NCI-H345 (cell line): ENCODE measurements at places on chromosomes 6 and 20.

- no peak for DNase-seq
These were observed 32.7 kb downstream of the COL21A1 start for GRCh38 chr6:56214703-56215101.

DNA sequence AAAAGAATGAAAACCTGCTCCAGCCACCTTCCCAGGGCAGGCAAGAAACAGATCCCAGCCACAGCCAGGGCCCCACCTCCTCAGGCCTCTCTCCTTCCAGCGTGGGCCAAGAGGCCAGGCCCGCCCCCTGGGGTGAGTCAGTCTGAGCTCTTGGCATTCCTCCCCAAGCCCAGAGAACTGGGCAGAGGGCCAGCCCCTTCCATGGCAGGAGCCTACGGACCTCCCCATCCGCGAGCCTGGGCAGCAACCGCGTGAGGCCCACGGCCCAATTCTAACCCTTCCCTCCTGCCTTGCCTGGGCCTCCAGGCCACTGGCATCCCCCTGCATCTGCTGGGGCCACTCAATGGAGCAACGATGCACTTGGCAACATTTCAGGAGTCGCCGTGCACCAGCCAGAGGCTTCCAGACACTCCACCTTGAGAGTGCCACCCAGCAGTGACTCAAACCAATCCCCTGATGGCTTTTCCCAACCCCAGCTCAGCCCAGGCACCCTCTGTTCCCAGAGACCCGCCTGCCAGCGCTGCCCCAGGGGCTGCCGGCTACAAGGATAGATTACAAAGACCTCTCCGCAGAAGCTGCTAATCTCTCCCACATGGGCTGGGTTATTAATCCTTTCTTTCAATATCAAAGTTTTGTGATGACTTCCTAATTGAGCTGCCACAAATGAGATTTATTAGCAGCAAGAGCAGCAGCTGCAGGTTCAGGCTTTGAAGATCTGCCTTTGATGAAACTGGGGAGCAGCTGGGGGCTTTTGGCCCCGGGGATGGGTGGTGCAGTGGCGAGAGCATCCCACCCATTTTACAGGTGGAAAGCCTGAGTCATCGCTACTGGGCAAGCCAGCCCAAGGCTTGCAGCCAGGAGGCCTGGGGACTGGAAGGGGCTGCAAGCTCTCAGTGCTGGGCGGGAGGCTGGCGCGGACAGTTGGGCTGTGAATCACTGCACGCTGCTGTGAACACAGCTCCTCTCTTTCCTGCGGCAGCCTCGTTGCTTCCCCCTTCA is 85.7 kb downstream of the NFATC2 start:
- peak; percentile 25 for DNase-seq

- no peak for DNase-seq
These were observed 49.1 kb downstream of the MAP3K7 start for GRCh38 chr6:90537723-90538258.

DNA sequence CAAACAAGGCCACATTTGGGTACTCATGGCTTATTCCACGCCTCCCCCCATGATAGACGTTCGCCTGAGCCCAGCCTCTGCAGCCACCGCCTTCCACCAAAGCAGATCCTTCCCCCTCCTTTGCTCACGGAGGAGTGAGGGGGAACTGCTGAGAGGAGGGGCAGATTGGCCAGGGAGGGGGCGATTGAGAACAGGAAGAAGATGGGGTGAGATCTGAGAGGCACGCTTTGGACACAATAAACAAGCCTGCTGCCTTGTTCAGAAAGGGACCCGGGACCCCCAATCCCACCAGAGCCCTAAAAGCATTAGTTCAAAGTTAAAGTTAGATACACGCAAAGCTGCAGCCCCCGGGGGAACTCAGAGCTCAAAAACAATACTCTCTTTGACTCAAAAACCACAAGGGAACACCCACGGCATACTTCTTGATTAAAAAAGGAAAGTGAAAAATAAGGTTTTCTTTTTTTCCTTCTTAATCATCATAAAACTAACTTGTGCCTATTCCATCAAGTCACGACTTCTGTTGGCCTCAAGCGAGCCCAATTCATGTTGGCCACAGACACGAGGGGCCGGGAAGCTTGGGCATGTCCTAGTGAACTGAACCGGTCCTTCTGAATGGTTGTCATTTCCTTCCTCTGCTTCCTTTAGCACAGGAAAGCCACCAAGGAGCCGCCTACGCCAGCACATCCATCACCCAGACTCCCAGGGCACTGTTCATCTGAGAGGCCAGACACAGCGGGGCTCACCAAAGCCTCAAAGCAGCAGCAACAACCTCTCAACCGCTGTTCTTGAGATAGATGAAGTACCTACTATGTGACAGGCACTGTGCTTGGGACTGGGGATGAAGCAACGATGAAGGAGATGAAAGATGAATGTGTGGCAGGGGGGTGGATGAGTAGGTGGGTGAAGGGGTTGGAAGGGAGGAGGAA is 44.7 kb downstream of the NFATC2 start:
- no peak for DNase-seq

GRCh38 chr20:51037532-51038115 is 14.7 kb upstream of the KCNG1 start:
- no peak for DNase-seq

GRCh38 chr6:8420031-8420588 is 15.2 kb downstream of the SLC35B3 start:
- DNase-seq: no peak

GRCh38 chr6:139064981-139065665 is 36.6 kb downstream of the ABRACL start:
- no peak for DNase-seq

DNA sequence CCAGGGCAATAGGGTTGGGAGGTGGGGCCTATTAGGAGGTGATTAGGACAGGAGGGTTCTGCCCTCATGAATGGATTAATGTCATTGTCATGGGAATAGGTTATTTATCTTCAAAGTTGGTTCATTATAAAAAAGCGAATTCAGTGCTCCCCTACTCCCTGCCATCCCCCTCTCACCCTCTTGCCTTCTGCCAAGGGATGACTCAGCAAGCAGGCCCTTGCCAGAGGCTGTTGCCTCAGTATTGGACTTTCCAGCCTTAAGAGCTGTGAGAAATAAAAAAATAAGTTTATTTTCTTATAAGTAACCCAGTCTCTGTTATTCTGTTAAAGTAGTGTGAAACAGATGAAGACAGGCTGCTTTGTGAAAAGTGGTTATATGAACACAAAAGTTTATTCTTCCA is 381.1 kb upstream of the ZFP64 start:
- no peak for DNase-seq

GRCh38 chr6:157570752-157571151 is 189.8 kb downstream of the ZDHHC14 start:
- DNase-seq: no peak

GRCh38 chr6:149683256-149683859 is 34.5 kb downstream of the LATS1 start:
- no peak for DNase-seq

DNA sequence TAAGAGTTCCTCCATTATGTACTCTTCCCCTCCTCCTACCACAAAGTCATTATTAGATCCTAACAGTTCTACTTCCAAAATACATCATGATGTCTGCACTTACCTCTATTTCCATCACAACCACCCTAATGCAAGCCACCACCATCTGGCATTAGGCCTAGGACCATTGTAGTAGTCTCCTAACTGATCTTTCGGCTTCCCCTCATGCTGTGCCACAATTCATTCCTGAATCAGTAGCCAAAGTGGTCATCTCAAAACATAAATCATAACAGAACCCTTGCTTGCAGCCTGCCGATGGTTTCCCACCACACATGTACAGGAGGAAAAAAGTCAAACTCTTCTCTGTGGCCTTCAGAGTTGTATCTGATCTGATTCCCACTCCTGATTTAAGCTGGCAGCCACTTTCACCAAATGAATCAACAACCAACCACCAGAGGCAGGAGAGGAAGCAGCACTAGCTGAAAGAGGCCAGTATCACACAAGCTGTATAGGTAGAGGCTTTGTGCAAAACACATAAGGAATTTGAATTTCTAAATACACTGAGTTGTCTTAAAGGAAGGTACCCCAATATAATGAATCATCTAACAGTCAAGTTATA is 26.1 kb downstream of the FAM184A start:
- DNase-seq: no peak

- DNase-seq: no peak
These were observed 707.0 kb downstream of the QKI start for GRCh38 chr6:164121527-164121926.

GRCh38 chr6:118992186-118992795 is 57.3 kb upstream of the MCM9 start:
- no peak for DNase-seq
